ENCODE measurements at places on chromosomes 7 and 10.

DNA sequence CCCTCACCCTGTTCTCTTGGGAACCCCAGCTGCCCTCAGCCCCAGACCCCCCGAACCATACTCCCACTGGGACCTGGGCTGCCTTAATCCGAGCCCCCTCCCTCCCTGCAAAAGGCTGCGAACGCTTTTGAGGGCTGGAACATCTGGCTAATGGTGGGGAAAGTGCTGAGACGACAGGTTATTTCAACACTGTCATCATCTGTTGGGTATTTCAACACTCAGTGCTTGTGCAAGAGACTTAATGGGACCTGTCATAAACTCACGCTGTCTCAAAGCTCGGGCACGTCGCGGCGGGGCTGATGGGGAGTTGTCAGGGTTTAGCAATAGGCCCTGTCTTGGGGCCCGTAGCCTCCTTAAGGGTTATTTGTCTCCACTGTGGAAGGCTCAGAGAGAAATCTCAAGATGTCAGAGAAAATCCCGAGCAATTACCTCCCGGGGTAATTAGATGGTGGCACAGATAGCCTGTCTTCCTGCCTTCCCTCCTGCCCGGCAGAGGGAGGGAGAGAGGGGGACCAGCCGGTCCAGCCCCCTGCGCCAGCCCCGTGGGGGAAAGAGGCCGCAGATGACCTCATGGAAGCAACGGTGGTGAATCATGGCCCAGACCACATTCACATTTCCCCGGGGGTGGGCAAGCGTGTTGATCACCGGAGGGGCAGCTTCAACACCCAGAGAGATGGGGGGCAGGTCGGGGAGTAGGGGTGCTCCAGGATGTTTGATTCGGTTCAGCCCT lies 88.7 kb upstream of the MYL10 start:
- DNase-seq = peak; percentile 96

DNA sequence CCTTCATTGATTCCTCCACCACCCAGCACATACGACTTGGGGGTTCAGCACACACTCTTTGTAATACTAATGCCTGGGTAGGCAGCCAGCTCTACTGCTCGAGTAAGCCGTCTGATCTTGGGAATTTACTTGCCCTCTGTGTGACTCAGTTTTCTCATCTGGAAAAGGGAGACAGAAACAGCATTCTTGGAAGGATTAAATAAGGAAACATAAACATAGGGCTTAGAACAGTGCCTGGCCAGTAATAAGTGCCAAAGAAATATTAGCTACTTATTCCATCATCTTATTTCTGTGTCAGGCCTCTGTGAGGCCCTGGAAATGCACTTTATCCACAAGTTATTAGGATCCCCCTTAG lies 130.1 kb downstream of the TNS3 start:
- DNase-seq = no peak

GRCh38 chr7:151274396-151274795 lies 25.9 kb upstream of the SMARCD3 start:
- DNase-seq = no peak

DNA sequence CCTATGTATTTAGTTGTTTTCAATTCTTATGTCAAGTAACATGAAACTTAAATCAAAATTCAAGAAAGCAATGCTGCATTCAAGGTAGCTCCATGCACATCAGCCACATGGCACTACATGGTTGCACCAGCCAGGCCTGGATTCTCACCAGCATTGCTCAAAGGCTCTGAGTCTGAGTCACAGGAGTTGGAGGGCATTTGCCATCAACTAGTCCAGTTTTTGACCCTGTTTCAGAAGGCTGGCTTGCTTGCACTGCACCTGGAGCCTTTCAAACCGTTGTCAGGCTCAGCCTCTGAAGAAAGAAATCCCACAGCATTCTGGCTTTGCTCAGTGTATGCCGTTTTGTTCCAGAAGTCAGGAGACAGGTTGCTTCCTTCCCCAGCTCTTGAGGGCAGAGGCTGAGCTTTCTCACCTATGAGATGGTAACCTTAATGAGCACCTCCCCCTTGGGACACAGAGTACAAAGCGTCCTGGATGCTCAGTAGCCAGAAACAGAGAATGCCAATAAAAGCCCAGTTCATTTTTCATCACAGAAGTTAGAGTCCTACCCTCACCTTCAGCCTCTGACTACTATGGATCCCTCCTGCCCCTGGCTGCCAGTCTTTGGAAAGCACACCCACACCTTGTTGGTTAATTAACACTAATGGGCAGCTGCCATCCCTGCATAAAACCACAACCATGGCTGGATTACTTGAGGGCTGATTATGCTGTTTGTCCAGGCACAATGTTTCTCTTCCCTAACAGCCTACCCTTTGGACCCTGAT lies 288.4 kb upstream of the LRRTM3 start:
- DNase-seq = peak; percentile 48

DNA sequence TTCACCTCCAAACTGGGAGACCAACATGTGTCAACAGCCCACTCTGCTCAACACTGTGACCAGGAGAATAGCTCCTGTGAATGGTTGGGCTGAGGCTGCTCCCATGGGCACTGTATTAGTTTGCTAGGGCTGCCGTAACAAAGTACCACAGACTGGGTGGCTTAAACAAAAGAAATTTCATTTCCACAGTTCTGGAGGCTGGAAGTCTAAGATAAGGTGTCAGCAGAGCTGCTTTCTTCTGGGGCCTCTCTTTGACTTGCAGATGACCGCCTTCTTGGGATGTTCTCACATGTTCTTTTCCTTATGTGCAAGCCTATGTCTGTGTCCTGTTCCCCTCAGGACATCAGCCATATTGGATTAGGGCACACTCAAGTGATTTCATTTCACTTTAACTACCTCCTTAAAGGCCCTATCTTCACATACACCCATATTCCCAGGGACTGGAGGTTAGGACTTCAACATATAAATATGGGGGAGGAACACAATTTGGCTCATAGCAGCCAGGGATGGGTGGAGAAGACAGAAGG lies 90.3 kb downstream of the CPED1 start:
- no peak for DNase-seq

DNA sequence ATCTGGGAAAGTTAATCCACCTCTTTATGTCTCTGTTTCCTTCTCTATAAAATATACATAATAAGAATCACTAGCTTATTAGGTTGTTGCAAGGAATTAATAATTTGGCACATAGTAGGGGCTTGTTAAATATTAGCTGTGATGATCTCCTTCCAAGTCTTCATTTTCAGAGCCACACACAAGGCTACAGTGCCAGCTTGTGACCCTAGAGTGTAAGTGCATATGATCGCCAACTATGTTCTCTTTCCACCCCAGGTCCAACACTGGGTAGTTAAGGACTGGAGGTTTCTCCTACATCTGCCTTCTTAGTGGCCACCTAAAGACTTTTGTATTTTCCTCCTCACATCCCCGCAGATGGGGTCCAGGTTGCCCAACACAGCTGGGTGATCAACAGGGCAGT lies 17.9 kb upstream of the ACSM6 start:
- DNase-seq = no peak

DNA sequence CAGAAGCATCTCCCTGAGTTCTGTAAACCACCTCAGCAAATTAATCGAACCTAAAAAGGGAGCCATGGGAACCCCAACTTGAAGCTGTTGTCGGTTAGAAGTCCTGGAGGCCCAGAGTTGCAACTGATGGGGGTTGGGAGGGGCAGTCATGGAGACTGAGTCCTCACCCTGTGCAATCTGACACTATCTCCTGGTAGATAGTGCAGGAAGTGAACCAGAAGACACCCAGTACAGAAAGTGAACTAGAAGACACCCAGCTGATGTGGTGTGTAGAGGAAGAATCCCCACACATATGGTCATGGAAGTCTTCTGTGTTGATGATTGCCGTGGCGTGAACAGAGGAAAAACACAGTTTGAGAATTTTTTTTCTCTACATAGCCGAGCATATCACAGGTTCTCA lies 58.8 kb upstream of the SRRM3 start:
- no peak for DNase-seq

GRCh38 chr10:3803295-3803926 lies 18.4 kb upstream of the KLF6 start:
- no peak for DNase-seq

- no peak for DNase-seq
Measured at GRCh38 chr10:109178591-109178990, 744.7 kb downstream of the XPNPEP1 start.

GRCh38 chr10:50531388-50532077 lies 92.2 kb downstream of the SGMS1 start:
- no peak for DNase-seq

GRCh38 chr10:3734111-3734510 lies 50.9 kb downstream of the KLF6 start:
- DNase-seq = no peak

DNA sequence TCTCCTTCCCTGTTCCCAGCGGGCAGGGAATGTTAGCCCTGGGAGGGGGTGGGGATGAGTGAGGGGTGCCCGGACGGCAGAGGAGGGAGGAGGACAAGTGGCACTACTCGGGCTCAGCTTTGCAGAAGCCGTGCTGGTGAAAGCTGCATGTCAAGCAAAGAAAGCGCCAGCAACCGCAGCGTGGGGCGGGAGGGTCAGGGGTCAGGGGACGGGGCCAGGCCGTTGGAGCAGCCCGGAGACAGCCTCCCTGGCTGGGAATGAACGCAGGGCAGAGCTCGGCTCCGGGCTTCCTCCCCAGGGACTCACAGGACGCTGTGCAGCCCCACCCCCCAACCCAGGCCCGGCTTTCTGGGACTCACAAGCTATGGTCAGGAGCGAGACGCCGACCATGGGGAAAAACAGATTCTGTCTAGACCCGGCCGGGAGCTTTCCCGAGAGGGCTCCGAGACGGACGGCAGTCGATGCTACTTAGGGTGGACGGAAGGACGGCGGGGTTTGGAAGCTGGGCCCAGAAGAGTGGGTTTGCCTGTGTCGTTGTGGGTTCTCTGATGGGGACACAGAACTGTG lies 113.4 kb downstream of the VIPR2 start:
- DNase-seq = no peak

GRCh38 chr7:42790196-42790595 lies 121.7 kb downstream of the C7orf25 start:
- no peak for DNase-seq

GRCh38 chr10:100709146-100710082 lies 36.0 kb upstream of the PAX2 start:
- no peak for DNase-seq

DNA sequence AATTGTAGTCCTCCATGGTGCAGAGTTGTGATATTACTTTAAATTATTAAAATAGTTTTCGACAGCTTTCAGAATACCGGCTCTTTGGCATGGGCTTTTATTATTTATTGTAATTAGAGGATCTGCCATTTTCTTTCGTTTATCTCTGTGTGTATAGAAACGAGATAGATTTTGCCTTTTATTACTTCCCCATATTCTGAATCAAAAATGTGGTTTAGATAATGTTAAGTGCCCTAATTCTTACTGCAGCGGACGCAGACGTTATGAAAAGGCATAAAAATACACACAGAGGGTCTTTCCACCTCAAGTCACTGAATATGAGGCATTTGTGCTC lies 1.9 kb upstream of the ARID5B start:
- DNase-seq = no peak

GRCh38 chr10:132106431-132106830 lies 40.7 kb downstream of the JAKMIP3 start:
- DNase-seq = no peak

DNA sequence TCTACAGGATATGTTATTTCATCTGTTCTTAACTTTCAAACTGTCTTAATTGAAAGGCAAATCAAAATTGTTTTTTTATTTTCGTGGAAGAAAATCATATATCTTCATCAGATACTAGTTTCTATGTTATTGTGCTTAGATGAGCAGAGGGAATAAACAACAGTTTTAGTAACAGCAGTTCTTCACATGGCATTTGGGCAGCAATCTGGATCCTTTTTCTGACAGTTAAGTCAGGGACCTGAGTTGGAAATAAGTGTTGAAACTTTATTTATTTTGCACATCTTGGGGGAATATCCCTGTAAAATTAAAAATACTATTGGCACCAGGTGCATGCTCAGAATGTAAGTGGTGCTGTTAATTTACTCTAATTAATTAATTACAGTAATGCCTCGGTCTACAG lies 296.3 kb downstream of the GPAM start:
- no peak for DNase-seq

- DNase-seq = no peak
Measured at GRCh38 chr10:97086530-97086929, 99.2 kb downstream of the SLIT1 start.

DNA sequence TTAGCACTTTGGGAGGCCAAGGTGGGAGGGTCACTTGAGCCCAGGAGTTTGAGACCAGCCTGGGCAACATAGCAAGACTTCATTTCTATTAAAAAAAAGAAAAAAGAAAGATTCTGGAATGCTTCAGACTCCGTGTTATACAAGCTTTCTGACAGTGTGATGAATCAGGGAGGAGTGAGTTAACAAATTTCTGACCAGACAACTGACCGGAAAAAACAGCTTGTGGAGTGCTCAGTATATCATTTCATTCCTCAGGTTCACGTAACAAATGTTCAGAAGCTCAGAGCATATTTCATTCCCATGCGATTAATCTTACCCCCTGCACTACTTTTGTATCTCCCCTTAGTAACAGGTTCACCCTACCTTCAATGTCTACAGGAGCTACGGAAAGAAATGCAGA lies 28.6 kb upstream of the TNPO3 start:
- DNase-seq = no peak

GRCh38 chr7:142809671-142810070 lies 38.9 kb downstream of the PRSS2 start:
- DNase-seq = no peak

DNA sequence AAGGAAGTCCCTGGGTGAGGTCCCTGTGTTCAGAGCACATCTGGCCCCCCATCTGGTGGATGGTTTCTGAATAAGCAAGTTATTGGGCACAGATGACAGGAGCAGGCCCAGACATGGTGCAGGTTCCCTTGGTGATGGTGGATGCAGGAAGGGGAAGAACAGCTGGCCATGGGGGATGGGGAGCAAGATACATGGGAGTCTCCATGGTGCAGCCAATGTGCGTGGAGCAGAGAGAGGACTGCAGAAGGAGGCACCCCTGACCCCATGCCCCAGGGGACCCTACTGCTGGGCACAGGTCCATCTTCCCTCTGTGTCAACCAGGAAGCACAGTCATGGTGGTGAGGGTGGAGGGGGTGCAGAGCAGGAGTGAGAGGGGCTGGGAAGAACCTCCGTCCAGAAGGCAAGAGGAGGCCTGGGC lies 43.8 kb upstream of the RABGEF1 start:
- DNase-seq = no peak

- no peak for DNase-seq
Measured at GRCh38 chr7:74174606-74175082, 488 bp downstream of the EIF4H start.

DNA sequence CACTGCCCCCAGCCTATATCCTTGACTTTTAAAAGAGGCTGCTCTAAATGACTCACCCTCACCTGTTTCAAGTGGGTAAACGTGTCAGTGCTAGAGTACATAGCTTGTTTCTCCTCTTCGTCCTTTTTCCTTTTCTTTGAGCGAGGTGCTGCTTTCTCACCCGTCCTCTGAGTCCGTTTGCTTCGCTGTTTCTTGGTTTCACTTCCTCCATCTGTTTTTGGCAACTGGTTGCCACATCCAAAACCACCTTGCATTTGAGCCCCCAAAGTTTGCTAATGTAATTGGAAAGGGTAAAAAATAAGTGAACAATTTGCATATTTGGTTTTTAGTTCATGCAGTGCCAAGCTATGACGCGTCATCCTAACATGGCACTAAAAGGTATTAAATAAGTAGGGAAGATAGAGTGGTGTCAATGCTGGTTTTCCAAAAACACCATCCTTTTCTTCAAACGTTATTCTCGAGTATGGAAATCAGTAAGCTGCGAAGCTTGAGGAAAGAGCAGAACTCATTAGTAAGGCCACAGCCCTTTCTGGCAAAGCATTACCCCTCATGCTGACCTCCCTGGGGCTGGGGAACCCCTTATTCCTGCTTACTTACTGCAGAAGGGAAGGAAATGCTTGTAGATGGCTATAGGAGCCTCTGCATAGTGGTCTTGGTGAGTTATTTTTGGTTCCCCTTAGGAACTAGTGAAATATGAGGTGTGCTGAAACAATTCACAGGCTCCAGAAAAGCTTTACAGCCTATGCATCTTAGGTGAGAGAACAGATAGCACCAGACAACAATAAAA lies 133.5 kb downstream of the GALNT11 start:
- DNase-seq = no peak

Measured in small intestine (tissue), 16 donors.